Stimulated activated CD4-positive, alpha-beta T cell treated with anti-CD3 and anti-CD28 coated beads, Interleukin-4, amount 100 ng/mL, for 4 hours (primary cell): ENCODE measurements at places on chromosomes 12 and 14.

DNA sequence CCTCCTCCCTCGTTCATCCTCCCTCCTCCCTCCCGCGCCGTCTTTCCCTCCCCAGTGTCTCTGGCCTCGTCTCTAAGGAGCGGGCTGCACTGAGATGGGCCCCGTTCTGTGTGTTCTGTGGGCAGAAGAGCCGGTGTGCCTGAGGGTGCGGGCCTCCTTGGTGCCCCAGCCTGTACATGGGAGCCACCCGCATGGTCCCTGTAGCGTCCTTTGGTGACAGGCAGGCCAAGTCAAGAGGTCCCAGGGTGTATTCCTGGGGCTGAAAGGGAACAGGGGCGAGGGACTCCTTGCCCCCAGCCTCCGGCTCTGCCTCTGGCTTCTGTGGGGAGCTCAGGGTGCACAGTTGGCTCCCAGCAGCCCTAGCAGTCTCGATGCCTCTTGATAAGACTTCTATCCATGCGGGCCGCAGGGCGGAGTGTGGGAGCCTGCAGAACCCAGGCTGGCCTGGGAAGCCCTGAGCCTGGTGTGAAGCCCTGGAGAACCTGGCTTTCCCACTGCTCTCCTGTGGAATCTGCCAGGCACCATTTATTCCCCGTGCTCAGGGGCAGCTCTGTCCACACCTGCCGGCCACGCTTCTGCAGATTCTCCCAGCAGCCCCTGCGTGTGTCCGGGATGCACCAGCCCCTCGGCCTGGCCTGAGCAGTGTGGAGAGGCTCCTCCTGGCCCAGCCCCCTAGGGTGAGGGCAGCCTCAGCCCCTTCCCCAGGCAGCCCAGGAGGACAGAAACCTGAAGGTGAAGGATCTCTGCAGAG lies 181.3 kb downstream of the KIF26A start:
- DNase-seq = no peak

GRCh38 chr12:54390668-54391551 lies 6.4 kb upstream of the ZNF385A start:
- peak; percentile 70 for DNase-seq

DNA sequence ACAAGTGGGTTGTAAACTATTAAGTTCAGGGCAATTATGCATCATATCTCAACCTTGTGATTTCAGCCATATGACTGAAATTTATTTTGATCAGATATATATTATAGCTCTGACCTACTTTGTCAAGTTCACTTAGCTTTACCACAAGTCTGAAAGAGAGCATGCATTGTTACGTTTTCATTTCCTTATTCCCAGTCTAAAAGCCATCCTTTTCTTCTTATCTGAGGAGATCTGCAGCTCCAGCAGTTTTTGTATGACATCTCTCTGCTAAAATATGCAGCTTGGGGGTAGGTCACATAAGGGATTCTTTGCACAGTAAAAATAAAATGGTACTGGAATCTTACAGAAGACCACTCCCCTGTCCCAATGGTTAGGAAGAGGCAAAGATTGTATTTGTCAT lies 1682.8 kb upstream of the FLRT2 start:
- DNase-seq = no peak

DNA sequence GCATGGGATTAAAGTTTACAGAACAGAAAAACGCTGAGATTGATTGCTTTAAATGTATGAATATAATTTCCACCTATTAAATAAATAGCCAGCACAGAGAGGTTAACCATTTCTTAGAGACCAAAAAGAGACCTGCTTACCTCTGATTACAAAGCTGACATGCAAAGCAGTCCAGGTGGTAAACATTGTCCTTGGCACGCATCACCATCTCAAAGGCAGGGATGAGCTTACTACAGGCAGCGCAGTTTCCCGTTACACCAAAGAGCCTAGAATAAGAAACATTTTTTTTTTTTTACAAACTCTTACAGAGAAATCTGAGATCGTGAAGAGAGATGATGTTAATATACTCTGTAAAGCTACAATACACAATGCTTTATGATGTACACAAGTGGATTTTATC lies 45.7 kb downstream of the LMO3 start:
- DNase-seq = no peak

- DNase-seq = no peak
These were observed 47.8 kb downstream of the CLIP1 start for GRCh38 chr12:122374707-122375106.

DNA sequence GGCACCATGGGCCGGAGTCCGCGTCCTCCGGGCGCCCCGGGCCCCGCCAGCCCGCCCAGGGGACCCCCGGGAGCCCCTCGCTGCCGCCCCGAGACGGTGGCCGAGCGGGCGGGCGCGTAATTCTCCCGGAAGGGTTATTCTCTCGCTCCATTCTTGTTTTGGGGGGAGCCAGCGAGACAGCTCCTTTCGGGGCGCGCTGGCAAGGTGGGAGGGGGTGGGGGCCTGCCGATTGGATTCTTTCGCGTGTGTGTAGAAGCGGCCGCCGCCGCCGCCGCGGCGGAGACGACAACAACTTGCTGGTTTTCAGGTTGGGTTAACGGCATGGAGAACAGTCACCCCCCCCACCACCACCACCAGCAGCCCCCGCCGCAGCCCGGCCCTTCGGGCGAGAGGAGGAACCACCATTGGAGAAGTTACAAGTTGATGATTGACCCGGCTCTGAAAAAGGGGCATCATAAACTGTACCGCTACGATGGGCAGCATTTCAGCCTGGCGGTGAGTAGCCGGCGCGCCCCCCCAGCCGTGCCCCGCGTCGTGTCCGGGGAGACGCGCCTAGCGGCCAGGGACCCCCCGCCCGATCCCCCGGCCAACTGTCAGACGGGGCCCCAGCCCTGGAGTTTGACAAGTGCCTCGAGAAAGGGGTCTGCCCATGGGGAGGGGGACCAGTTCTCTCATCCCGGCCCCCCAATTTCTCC lies 755 bp downstream of the SETD1B start:
- DNase-seq = peak; percentile 52

- DNase-seq = no peak
These were observed 30.0 kb downstream of the POLE start for GRCh38 chr12:132657004-132657727.

DNA sequence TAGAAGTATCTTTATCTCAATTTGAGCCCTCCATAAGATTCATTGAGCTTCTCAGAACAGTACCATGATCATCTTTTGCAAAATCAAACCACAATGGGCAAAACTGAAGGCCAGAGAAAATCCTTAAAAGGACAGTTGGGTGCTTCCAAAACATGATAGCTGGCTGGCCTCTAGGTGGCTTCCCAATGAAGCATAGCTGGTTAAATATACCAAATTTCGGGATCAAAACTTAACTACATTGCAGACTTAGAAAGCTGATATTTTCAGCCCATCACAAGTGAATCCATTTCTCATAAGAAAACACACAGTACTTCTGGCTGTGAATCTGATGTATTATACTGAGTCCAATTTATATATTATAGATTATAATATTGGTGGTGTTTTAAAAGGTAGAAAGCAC lies 15.3 kb upstream of the PIK3C2G start:
- no peak for DNase-seq

GRCh38 chr12:107404981-107405380 lies 280.6 kb upstream of the PWP1 start:
- no peak for DNase-seq
